Fibroblast of the conjunctiva (primary cell): ENCODE measurements at places on chromosomes 3 and 15.

DNA sequence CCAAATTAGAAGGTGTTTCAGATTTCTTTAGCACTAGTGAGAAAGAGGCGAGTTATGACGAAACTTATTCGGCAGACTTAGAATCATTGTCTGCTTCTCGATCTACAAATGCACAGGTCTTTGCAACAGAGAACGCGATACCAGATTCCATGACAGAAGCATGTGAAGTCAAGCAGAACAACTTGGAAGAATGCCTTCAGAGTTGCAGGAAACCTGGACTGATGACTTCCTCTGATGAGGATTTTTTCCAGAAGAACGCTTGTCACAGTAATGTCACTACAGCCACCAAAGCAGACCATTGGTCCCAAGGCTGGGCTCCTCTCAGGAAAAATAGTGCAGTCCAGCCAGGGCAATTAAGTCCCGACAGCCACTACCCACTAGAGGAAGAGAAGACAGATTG, 50.6 kb downstream of the CDAN1 start:
- no peak for DNase-seq

- DNase-seq, result no peak
Observed at GRCh38 chr3:9945358-9945757, 6.8 kb downstream of the PRRT3 start.

DNA sequence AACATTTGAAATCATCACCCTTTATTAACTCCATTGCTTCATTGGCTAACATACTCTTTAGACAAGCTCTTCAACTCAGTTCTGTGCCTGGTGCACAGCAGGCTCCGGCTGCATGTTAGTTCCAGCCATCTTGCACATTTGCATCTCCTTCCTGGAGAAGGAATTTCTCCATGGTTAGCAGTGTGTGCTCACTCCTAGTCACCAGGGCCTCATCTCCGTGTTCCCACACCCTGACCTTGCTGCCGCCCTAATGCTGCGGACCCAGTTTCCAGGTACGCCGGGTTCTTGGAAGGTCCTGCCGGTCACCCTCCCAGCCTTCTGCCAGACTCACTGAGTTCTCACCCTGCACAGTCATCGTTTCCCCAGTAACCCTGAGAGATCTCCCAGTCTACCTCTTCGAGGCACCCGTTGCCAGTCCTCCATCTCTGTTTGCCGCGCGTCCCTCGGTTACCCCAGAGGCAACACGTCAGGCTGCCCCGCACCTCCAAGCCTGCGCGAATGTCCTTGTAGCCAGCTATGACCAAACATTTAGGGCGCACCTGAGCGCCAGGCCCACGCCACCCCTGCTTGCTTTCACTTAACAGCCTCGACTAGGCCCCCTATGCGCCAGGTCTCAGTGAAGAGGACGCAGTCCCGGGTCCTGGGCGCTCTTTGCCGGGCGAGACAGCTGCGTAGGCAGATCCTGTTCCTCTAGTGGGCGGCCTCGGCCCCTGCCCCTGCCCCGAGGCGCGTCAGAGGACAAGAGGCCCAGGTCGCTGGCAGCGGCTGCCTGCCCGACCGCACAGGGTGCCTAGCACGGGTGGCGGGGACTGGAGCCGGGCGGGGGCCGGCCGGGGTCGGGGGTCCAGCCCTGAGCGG, 747 bp upstream of the ZNF592 start:
- DNase-seq, result no peak

DNA sequence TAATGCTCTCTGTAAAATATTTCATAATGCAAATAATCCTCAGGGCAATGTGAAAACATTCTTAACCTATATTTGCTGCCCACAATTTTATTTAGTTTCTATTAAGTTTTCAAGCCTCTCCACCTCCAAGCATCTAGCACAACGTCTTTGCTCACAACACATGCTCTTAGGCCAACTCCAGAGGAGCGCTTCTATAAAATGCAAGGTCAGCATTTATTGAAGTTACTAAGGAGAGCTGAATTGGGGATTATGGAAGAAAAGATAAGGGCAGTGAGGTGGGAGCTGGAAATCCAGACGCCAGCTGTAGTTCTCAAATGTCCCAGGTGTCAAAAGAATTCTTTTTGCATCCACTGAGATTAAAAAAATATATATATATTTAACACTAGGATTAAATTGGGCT, 996 bp downstream of the RABL3 start:
- no peak for DNase-seq

DNA sequence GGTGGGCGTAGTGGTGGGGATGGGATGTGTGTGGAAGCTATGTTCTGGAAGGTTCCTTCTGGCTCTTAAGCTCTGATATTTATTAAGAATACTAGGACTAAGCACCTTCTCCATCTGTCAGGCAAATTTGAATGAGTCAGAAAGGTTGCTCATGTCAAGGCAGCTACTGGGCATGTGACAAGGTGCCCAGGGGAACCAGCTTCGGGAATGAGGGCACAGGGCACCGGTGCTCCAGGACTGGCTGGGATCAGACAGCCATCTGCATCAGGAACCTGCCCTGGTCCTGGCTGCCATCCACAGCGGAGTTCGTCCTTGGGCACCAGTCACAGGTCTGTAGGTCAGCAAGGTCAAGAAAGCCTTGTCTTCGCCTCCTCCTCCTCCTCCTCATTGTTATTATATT, 32.5 kb downstream of the CA12 start:
- DNase-seq, result no peak

DNA sequence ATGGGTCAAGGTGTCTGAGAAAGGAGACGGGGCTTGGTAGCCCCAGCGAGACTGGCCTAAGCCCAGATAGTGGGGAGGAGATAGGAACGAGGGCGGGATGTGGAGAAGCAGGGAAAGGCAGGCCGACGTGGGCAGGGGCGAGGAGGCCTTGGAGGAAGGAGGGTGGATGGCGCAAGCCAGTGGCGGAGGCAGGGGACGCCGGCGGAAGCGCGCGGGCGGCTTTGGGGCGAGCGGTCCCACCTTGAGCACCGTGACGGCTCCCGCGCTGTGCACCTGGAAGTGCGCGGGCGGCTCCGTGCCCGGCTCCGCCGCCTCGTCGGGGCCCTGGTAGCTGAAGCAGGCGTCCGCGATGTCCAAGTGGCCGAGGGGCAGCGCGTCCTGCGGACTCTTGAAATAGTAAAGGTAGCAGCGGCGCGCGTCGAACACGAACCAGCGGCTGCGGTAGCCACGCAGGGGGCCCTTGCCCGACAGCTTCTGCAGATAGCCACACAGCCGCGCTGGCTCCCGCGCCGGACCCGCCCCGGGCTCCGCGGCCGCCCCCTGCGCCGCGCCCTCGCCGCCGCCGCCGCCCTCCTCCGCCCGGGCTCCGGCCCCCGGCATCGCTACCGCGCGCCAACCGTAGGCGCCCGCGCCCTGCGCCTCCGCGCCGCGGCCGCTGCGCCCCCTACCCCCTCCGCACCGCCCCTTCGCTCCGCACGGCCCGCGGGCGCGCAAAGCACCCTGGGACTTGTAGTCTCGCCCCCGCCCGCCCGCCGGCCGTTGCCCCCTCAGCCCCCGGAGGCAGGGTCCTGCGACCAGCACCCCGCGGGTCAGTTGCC, at the start of gene TBC1D2B:
TBC1D2B (minus strand) TSS at position 659 of the 818 bp plus-strand sequence; CDS start at position 600, 59 bp downstream.
- DNase-seq, result no peak

DNA sequence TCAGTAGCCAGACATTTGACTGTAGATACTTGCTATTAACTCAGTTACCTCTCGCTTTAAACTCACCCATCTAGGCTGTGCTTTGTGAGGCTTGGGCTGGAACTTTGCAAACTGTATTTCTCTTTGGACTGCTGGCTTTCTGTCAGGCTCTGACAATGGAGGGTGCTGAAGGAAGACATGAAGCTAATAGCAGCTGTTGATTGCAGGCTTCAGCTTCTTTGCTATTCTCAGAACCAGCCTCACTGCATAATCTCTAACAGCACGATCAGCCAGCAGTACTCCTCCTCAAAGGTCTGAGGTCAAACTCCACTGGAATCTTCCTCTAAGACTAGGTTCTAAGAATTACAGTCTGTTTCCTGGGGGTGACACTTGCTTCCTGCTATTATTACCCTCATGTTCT, 295.6 kb downstream of the ZBBX start:
- DNase-seq, result no peak

- no peak for DNase-seq
Observed at GRCh38 chr15:65361708-65362459, 15.9 kb downstream of the IGDCC3 start.

GRCh38 chr3:150984066-150984465, 11.5 kb upstream of the CLRN1 start:
- no peak for DNase-seq

DNA sequence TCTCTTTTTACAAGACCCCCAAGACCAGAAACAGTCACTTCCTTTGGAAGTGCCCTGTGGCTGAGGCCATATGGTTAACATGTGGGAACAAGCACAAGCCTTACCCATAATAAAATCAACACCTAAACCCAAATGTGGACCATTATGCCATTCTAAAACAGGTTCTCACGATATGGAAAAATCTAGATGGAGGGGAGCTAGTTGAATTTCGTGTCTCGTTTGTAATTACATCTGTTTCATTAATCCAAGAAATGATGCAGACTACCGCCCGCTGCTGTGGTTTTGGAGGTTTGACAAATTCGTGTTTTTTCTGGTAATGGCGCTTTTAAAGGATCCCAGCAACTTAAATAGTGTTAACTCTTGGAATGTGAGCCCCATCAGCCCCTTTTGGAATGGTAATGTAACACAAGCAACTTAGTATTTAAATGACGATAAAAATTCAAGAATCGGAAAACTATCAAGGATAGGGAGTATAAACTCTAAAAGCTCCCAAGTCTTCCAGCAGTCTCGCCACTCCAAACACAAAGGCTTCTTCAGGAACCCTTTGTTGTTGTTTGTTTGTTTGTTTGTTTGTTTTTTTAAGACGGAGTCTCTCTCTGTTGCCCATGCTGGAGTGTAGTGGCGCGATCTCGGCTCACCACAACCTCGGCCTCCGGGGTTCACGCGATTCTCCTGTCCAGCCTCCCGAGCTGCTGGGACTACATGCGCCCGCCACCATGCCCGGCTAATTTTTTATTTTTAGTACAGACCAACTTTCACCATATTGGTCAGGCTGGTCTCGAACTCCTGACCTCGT, 1.1 kb downstream of the CNBP start:
- DNase-seq, result no peak

GRCh38 chr3:72448375-72448823, 399.8 kb downstream of the SHQ1 start:
- no peak for DNase-seq

DNA sequence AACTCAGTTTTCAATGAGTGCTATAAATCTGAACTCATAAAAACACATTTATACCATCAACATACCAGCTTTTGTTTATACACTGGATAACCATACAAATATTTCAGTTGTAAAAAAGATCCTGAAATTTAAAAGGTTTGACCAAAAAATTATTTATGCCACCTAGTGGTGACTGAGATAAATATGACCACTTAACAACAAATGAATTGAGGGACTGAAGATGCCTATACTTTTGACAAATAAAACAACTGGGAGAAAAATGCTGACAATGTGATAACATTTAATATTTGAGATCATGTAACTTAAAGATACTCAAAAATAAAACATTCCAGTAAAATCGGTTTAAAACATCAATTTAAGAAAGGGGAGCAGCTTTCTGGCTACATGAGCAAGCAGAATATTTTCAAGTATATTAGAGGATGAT, 30.4 kb downstream of the ATG3 start:
- DNase-seq, result peak; percentile 26

GRCh38 chr3:128011140-128011539, 41.1 kb upstream of the SEC61A1 start:
- peak; percentile 18 for DNase-seq

- DNase-seq, result no peak
Observed at GRCh38 chr3:77329116-77329515, 289.2 kb downstream of the ROBO2 start.

DNA sequence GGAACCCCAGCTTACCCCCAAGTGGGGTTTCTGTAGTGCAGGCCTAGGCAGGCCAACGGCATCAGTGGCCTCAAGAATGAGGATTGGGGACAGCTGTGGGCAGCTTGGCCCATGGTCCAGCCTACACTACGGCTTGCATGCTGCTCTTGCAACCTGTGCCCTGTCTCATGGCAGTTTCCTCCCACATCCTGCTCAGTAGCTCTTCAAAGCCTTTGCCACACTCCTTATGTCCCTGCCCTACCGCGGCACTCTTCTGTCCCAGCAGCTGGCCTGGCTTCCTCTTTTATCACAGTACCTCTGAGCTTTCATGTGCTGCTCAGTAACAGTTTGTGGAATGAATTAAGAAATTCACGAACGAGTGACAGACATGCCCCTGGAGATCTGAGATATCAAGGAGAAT, 431.0 kb downstream of the EPHB1 start:
- DNase-seq, result no peak
